ENCODE measurements at places on chromosomes 6 and 20. TPM values are rescaled to one million over a fixed set of nuclear protein-coding genes. Genes with fewer than 3 reads are reported as not detected.

The PPARD gene
- 2.5 TPM for total RNA-seq

The CFAP206 gene
- 1.8 TPM for total RNA-seq

The ASIP gene
- not detected for total RNA-seq

The CCM2L gene
- 0.78 TPM for total RNA-seq

The XKR7 gene
- total RNA-seq, result under 0.01 TPM

The VNN1 gene
- total RNA-seq, result not detected

The CYB5R4 gene
- total RNA-seq, result 37.0 TPM

The FAXC gene
- not detected for total RNA-seq

The PSORS1C2 gene
- not detected for total RNA-seq

The TULP4 gene
- 124 TPM for total RNA-seq

The TULP1 gene
- not detected for total RNA-seq

The NOTCH4 gene
- total RNA-seq, result 5.2 TPM

The EYS gene
- not detected for total RNA-seq

The PAK5 gene
- not detected for total RNA-seq

The SFTA2 gene
- total RNA-seq, result not detected

The CPXM1 gene
- not detected for total RNA-seq

The MOG gene
- total RNA-seq, result not detected

The CLPSL2 gene
- not detected for total RNA-seq

The FRK gene
- total RNA-seq, result not detected

The RAD21L1 gene
- not detected for total RNA-seq

The SRMS gene
- not detected for total RNA-seq

The MUC21 gene
- not detected for total RNA-seq

The CST4 gene
- total RNA-seq, result not detected

The OXT gene
- not detected for total RNA-seq

The CCR6 gene
- total RNA-seq, result not detected

The SIRPB2 gene
- total RNA-seq, result not detected

The SLC35D3 gene
- not detected for total RNA-seq

The BTNL2 gene
- not detected for total RNA-seq

The PRKN gene
- not detected for total RNA-seq

The FILIP1 gene
- 0.15 TPM for total RNA-seq

Measured in Karpas-422 (cell line).